Stimulated activated CD8-positive, alpha-beta memory T cell treated with anti-CD3 and anti-CD28 coated beads, Interleukin-7, amount 100 ng/mL, for 1 hour (primary cell): ENCODE measurements at places on chromosomes 12 and 14.
A peak's percentile ranks its signal among the peaks of the same experiment; 100 is the strongest.

DNA sequence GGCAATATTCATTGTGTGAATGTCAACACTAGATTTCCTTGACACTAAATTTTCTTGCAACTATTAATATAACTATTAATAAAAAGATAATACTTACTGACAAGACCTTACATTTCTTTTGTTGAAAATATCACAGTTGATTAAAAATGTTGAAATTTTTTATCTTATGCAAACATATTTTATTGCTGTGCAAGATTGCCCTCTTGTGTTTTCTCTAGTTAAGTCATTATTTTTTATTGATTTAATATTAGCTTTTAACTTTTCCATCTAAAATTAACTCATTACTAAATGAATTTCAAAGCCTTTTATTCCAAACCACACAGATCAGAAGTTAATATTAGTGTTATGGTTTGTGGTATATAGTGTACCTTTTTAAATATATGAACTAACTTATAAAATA, 11.7 kb upstream of the NAA30 start:
- DNase-seq, result no peak

GRCh38 chr12:47736877-47737676, 11.8 kb upstream of the ENDOU start:
- DNase-seq, result no peak

GRCh38 chr14:61478971-61479473, 157.6 kb downstream of the PRKCH start:
- no peak for DNase-seq

DNA sequence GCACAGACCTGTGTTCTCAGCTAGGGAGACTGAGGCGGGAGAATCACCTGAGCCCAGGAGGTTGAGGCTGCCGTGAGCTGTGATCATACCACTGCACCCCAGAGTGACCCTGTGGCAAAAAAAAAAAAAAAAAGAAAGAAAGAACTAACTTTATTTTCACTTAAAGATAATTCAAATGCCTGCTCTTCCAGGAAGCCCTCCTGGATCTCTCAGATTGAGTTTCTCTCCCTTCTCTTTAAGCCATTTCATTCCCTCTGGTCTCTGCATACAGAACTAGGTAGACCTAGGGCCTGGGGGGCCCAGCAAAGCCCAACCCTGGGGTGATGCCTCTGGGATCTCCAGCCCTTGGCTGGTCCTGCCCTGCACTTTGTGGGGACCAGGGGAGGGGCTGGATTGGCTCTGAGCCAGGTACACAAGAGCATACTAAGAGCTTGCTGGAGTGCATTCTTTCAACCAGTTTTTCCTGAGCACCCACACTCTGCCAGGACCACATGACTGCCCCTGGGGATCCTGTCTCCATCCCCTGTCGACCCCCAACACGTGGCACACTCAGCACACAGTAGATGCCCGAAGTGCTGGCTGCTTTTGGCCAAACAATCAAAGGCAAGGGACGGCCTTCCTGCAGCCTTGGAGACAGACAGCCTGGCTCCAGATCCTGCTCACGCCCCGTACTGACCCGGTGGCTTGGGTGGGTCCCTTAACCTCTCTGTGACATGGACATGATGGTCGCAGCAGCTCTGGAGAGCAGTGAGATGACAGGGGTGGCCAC, 52.7 kb downstream of the CYP46A1 start:
- no peak for DNase-seq

- DNase-seq, result no peak
Measured at GRCh38 chr14:67418401-67419191, 6.6 kb upstream of the PLEK2 start.

- DNase-seq, result no peak
Measured at GRCh38 chr12:62192903-62193250, 67.3 kb upstream of the USP15 start.

- DNase-seq, result no peak
Measured at GRCh38 chr14:37745657-37746056, 150.2 kb downstream of the TTC6 start.

DNA sequence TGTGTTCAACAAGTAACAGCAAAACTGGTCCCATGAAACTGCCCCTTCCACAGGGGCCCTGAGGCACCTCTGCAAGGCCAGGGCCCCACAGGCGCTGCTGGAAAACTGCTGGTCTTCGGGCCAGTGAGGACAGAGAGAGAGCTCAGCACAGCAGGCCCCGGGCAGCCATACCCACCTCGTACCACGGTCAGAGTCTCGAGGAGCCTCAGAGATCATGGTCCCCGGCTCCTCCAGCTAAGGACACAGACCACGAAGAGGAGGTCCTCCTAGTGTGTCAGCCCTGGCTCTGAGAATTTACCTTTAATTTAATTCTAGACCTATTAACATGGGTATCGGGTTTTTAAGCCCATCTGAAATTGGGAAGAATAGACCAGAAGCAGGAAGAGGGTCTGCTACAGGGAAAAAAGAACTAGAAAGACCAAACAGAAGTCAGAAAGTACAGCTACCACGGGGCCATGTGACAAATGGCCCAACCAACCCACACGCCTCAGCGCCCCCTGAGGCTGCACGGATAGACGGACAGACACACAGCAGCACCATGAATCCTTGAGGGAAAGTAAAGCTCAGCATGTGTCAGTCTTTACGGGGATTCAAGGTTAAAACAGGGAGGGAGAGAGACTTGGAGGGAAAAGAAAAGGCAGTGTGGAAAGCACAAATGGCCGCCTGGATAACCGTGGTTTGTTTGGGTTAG, 22.9 kb downstream of the ANKRD9 start:
- no peak for DNase-seq

DNA sequence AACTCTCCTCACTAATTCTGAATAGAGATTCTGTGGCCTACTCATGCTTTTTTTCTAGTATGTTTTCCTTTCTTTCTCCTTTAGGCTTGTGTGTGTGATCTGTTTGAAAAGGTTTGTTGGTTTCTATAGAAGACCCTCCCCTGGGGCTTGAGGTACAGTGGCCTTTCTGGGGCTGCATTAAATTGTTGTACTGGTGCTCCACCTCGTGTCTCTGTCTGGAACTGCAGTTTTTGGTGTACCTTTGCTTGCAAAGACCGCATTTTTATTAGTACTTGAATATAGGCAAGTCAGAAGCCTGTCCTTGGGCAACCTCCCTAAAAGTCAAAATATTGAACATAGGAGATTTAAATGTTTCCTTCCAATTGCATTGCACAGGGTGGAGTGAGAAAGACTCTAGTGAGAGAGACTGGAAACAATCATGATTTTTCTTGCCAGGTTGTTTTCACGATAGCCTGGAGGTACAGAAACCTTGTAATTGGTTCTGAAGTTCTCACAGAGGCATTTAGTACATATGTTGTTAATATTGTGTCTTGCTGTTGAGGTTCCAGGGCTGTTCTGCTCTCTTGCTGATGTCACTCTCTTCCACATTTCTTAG, 39.0 kb downstream of the SLCO1B1 start:
- DNase-seq, result peak; percentile 10

- peak; percentile 80 for DNase-seq
Measured at GRCh38 chr14:74608959-74609611, 3.0 kb downstream of the LTBP2 start.

GRCh38 chr14:104328607-104329006, 190.2 kb downstream of the KIF26A start:
- no peak for DNase-seq

- no peak for DNase-seq
Measured at GRCh38 chr14:35079742-35080141, 33.7 kb downstream of the FAM177A1 start.

DNA sequence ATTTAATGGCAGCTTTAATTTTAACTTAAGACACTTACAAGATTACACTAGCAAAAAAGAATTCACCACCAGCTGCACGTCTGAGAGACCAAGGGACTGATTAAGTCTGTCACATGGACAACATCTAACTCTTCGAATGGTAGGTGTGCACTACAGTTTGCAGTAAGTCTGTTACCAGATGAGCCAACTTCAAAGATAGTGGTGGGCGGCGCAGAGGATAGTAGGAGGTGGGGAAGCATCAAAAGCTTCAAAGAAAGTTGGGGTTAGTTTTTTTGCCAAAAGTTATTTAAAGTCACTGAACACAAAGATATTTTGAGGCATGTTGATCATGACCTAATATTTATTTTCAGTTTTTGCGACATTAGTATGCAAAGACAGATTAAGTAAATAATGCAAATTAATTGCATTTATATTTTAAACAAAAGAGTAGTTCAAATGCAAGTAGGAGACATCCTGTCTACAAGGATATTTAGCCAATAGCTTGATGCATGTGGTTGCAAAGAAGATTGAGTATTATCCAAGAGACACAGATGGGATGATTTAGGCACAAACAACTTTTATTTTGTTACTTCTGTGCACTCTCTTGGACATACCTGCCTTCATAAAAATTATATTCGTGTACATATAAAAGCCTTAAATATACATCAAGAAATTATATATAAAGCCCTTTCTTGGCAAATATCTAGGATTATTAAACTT, 327.7 kb downstream of the BMP4 start:
- DNase-seq, result no peak

DNA sequence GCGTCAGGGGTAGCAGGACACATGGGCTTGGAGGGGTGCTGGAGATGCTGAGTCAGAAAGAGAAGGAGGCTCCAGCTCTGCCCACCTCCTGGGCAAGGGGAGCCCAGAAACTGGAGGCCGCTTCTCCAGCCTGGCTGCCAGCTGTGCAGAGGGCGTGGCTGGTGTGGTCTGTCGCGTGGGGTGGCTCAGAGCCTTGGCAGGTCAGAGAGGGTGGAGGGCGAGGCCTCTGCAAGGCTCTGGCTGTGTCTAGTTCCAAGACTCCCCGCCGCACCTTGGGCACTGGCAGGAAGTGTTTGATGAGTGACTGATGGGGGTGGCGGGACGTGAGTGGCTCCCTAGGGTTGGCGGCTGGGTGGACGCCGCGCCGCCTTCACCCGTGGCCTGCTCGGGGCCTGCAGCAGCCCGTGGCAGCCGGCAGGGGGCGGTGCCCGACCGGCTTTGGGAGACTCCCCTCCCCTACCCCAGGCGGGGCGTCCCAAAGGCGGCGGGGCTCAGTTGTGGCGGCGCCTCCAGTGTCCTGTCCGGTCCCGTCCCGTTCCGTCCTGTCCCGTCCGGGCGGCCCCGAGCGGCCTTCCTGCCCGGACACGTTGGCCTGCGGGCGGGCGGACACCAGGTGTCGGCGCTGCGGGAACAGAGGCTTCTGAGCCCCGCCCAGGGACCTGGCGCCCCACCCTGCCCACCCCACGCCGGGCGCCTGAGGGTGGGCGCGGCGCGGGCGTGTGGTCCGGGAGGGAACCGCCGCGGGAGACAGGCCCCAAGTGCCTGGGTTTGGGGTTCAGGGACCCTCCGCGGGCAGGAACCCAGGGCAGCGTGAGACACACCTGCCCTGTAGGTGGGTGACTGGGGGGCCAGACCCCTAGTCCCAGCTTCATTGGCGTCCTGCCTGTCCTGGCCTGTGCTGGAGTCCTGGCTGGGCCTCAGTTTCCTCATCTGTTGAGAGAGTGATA, 39.7 kb downstream of the KRT80 start:
- peak; percentile 48 for DNase-seq

DNA sequence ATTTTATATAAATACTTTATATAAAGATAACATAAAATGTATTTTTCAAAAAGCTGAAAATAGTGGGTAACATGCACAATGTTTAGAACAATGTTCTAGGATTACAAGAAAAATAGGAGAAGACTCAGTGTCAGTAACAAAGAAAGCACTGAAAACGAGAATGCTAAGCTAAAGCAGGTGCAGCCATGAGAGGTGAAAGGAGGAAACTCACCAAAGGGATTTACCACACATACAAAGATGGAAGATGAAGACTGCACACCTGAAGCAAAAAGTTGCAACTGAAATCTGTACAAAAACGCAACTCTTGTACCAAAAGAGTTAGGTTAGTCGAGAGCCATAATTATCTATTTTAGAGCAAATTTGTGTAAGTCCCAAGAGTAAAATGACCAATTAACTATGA, 1176.1 kb downstream of the LRFN5 start:
- DNase-seq, result no peak

- no peak for DNase-seq
Measured at GRCh38 chr12:31518680-31519227, 72.2 kb downstream of the DENND5B start.

GRCh38 chr12:118964988-118965387, 16.4 kb upstream of the SRRM4 start:
- no peak for DNase-seq

- no peak for DNase-seq
Measured at GRCh38 chr14:43232261-43232660, 1274.8 kb downstream of the FSCB start.

DNA sequence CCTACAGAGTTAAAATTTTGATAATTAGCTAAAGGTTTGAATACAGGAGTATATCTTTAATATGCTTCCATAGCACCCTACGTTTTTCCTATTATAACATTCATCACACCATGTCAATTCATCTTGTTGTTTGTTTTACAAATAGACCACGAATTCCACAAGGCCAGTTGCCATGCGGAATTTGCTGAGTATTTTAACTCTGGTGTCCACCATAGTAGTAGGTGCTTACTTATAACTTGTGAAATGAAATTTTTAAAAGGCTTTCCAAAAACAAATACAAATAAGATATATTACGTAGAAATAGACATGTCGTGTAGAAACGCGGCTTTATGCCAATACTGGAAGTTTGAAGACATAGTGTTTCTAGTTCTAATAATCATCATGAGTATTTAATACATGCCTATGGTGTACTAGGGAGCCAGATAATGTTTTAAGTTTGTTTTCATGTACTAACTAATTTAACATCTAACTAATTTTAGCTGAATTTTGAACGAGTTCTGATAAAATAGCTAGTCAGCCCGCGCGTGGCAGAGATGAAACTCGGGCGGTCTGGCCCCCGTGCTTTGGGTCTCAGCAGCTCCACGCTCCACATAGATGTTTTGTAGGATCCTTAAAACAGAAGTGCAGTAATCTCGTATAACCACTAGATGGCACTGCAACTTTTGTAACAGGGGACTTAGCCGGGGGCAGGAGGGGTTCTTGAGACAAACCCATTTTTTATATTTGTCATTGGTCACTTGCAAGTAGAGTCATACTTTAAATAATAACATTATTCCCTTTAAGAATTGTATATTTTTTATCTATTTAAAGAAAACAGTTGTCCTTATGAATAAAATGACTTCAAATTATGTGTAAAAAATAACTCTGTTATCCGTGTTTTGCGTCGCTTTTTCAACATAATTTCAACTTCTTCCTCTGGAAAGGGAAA, 10.2 kb downstream of the CD69 start:
- peak; percentile 38 for DNase-seq

DNA sequence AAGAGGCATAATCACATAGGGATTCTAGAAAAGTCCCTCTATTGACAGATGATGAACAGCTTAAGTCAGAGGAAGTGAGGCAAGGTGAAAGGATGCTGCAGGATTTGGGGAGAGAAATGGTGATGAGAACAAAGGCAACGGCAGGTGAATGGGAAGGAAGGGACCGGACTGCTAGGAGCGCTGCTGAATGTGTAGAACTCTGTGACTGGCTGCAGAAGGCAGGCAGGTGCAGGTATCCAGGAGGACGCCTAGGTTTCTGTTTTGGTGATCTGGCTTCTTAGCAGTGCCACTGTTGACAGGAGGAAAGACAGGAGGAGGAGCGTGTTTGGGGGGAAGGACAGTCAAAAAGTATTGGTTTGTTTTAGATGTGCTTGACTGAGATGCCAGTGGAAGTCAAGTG, 58.4 kb upstream of the TTC7B start:
- no peak for DNase-seq

GRCh38 chr12:110373025-110373424, 30.5 kb downstream of the ANAPC7 start:
- DNase-seq, result no peak
